Umbilical cord (tissue), 2 donors: ENCODE measurements at places on chromosomes 1 and 21. TPM values are rescaled to one million over a fixed set of nuclear protein-coding genes. Genes with fewer than 3 reads are reported as not detected.

- DNase-seq: peak; percentile 41
Measured at GRCh38 chr1:94245747-94246438, 8.5 kb upstream of the ARHGAP29 start.

- peak; percentile 35 for DNase-seq
Measured at GRCh38 chr1:219416598-219417238, 196.2 kb downstream of the ZC3H11B start.

CFHR5 gene
- total RNA-seq: 0.72 TPM

DNA sequence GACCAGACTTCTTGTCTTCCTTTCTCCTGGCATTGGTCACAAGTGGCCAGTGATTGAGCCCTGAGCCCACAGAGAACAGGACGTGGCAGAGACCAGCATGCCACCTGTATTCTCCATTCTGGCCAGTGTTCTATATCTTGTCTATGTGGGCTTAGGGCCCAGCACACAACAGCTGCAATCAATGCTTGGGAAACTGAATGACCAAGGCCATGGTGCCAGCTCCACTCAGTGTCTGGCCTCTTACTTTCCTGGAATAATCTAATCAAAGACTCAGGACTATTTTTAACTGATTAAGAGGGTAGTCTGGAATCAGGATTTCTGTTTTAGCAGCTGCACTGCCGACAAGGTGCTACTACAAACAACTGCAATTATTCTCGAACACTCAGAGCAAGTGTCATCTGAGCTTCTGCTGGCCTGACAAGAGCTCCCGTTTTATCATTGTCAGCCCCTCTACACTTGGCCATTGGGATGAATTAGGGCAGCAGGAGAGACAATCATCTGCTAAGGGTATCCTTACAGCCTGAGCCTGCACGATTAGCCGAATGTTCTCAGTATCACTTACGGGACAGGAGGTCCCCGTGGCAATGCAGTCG is 74.4 kb upstream of the GRIK3 start:
- DNase-seq: no peak

GRCh38 chr1:177273141-177273540 is 102.4 kb downstream of the BRINP2 start:
- peak; percentile 40 for DNase-seq

DNA sequence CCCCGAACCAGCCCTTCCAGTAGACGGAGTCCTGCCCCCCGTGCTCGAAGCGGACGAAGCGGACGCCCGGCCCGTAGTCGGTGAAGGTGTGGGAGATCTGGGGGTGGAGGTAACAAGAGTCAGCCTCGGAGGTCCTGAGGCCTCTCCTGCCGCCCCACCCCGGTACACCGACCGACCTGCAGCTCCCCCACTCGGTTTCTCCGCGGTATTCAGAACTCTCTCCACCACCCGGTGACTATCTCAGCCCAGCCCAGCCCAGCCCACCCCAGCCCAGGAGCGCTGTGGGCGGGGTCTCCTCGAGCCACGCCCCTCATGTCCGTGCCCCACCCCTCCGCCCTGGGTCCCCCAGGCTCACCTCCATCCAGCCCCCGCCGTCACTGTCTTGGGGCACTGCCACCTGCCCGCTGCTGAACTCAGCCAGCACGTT is 5.5 kb downstream of the FBXO2 start:
- no peak for DNase-seq

DNA sequence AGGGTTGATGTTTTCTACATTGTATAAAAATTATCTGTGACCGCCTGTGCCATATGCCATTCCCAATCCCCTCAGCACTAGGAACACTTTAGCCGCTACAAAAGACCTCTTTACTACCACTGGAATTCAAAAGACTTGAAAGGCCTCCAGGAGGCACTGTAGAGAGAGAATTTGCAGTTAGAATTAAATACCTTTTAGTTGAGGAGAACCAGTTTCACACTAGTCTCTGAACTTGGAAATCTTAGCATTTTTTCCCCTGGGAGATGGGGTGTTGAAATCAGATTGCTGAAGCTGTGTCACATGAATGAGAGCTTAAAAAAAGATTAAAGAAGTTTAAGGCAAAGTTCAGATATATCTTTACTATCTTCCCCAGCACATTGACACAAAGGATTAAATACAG is 291.0 kb downstream of the ADGRL2 start:
- no peak for DNase-seq

PLA2G2F gene
- 1.2 TPM for total RNA-seq

GRCh38 chr1:206814716-206815341 is 42.5 kb upstream of the IL10 start:
- DNase-seq: peak; percentile 83

NR0B2 gene
- not detected for total RNA-seq

- peak; percentile 13 for DNase-seq
Measured at GRCh38 chr1:111032295-111032897, 68.7 kb upstream of the LRIF1 start.

RRP15 gene
- total RNA-seq: 12.0 TPM

DNA sequence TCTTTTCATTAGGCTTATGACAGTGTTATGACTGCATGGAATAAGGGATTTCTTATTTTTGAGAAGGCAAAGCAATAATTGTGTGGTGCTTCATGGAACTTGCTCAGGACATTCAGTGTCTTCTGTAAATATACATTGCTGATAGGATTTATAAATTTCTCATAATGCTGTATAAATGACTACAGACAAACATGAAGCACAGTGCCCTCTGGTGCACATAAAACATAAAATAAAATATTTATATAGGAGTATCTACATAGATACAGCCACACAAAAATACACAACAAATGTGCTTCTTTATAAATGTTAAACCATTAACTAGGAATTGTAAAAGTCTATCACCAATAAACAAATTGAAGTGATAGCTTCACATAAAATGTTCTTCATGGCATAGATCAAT is 24.1 kb downstream of the BRINP3 start:
- no peak for DNase-seq

DNA sequence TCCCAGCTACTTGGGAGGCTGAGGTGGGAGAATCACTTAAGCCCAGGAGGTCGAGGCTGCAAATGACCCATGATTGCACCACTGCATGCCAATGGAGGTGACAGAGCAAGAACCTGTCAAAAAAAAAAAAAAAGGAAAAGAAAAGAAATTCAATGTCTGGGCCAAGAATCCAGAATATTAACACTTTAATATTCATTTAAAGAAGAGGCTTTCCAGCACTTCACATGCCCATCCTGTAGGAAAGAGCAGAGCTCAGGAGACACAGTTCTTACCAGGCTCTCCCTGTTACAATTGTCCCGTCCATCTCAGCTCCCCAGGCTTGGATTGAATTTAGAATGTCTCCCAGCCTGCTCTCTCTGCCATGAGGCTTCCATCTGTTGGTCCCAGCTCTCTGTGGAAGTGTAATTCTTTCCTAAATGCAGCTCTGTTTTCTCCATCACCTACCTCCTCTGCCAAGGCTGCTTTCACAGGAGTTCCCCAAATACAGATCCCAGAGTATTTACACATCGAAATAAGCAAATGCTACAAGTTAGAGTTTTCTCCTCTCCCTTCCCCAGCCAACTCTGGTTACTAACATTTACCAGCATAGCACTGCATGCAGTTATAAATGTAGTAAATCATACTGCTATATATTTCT is 116.6 kb upstream of the CDC42BPA start:
- peak; percentile 32 for DNase-seq

MCM3AP gene
- 35.2 TPM for total RNA-seq

- no peak for DNase-seq
Measured at GRCh38 chr1:40380817-40381216, 7.3 kb downstream of the SMAP2 start.

DNA sequence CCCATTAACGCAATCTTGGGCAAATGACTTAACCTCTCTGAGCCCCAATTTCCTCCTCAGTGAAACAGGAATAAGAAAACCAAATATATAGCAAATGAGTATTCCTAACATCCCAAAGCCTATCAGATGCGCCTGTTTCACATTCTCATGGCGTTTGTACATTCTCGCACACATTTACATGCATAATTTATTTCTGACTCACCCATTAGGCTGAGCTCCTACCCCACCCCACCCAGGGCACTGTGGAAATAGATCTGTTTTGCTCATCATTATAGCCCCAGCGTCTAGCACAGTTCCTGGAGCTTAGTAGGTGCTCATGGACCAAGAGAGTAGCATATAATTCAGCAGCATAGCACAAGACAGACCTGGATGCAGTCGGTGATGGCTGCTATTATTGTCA is 146.1 kb upstream of the VANGL1 start:
- no peak for DNase-seq

DNA sequence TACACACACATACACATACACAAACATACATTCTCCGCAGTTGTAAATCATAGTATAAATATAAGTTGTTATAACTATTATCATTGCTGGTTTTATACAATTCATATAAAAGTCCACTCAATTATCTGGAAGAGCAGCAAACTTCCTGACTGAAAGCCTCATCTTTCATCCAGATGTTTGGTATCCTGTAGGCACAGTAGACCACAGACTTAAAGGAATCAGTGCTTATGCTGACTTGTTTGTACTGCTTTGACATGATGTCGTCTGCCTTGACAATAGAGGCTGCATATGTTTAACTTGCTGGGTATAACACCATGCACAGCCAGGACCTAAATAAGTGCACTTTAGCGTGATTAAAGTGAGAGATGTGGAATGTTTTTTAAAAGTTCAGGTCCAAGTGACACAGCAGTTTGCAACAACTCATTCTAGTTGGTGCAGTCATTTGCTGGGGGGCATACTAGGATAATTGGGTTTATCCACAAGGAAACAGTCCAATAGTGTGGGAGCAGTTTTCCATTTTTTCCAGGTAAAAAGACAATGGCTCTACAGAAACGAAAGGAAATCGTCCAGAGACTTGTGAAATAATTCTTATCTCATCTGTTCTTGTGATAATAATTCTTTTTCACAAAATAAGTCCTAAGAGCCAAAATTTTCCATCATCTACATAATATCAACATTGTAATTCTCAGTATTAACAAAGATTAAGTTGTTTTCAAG is 110.3 kb upstream of the TSPAN2 start:
- no peak for DNase-seq

GRCh38 chr1:94721240-94721639 is 98.9 kb upstream of the SLC44A3 start:
- no peak for DNase-seq

GRCh38 chr1:184598403-184599193 is 156.1 kb downstream of the EDEM3 start:
- no peak for DNase-seq

GABRD gene
- 0.72 TPM for total RNA-seq

KCNK1 gene
- 14.2 TPM for total RNA-seq

NSL1 gene
- 50.3 TPM for total RNA-seq

- no peak for DNase-seq
Measured at GRCh38 chr1:30598571-30599114, 124.7 kb downstream of the MATN1 start.

DNA sequence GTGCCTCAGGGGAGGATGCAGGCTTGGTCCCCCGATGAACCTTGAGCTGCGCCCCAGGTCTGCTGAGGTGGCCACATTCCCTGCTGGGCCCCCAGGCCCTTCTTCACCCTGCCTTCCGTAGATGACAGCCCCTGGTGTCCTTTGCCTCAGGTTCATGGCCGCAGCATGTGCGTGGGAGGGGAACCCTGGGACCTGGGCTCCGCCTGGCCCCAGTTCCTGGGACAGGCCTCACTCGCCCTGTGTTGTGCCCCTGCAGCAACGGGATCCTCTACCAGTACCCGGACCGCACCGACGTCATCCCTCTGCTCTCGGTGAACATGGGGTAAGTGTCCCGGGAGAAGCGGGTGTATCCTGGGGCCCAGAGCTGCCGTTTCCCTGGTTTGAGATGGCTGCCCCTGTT is 5.1 kb upstream of the SLC25A34 start:
- no peak for DNase-seq

GRCh38 chr1:36733748-36734147 is 251.0 kb upstream of the CSF3R start:
- no peak for DNase-seq

- no peak for DNase-seq
Measured at GRCh38 chr1:11792106-11792505, 13.7 kb downstream of the MTHFR start.

DNA sequence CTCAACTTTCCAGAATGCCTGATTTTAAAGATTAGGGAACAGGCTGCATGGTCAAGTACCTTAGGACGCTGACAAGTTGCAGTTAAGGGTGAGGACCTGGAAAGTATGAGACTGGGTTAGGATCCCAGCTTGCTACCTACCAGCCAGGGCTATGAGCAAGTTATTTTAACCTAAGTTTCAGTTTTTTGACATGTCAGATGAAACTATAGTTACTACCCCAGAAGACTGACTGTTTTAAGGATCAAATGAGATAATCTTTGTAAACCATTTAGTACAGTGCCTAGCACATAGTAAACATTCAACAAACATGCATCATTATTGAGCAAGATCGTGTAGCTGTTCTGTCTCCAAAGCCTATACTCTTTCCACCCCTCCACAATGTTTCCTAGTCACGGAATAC is 14.4 kb downstream of the THEMIS2 start:
- no peak for DNase-seq

DNA sequence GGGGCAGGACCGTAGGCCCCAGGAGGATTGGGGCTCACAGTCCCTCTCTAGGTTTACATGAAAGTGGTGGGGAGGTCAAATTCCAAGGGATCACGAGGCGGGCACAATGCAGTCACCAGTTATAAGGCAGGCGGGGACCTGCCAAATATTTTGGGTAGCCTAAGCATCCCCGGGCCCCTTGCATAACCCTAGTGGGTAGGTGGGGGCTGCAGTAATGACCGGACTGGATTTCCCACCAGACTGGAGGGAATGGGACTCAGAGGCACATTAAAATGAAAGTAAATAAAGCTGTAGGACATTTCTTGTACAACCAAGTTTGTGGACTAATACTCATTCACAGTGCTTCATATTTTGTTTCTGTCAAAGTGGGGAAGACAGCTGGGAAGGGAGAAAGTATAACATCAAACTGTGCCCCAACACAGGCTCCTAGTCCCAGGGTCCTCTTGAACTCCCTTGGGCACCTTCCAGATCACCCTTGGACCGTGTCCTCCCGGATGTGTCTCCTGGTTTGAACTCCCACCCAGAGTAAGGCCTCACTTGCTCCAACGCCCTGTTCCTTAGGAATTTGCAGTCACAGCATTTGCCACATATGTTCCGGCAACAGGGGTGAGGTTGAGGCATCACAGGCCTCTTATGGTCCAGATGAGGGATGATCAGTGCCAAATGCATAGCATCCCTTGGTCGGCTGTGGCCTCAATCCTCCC is 28.4 kb upstream of the KIAA0040 start:
- peak; percentile 77 for DNase-seq

- DNase-seq: no peak
Measured at GRCh38 chr1:35447278-35447677, 109.9 kb downstream of the KIAA0319L start.

GRCh38 chr1:110214454-110215404 is 4.6 kb downstream of the KCNC4 start:
- DNase-seq: no peak

- no peak for DNase-seq
Measured at GRCh38 chr1:33195556-33195955, 13.7 kb upstream of the TRIM62 start.

DNA sequence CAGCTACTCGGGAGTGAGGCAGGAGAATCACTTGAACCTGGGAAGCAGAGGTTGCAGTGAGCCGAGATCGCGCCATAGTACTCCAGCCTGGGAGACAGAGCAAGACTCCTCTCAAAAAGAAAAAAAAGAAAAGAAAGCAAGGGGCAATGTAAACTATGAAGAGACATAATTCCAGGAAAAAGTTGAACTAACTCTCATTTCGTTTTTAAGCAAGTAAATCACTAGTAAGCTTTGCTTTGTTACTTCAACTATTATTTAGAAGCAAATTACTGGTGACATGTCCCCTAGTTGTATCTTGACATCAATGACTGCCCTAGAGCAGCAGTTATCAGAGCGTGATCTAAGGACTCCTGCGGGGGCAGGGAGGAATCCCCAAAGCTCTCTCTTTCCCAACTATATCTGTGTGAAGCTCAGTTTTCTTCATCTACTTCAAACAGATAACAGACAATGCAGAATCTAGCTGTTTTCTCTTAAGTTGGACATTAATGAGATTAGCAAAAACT is 18.7 kb downstream of the CLSTN1 start:
- no peak for DNase-seq
